ENCODE measurements at places on chromosomes 3 and 15.

- DNase-seq = no peak
Observed at GRCh38 chr15:42939841-42940240, 19.3 kb upstream of the TTBK2 start.

DNA sequence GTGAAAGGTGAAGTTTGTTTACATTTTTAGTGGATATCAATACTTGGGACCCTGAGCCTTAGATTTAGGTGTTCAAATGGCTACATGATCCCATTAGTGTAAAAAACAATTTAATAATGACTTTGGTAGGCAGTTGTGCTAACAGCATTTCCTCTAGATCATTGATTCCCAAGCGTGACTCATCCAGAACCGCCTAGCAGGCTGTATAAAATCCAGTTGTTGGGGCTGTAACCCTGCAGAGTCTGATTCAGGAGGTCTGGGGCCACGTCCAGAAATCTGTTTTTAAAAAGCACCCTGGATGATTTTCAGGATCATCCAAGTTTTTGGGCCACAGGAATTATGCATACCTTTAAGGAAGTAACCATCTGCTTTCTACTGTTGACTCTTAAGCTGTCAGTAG is 156.4 kb downstream of the TP63 start:
- DNase-seq = no peak

GRCh38 chr3:151765685-151766084 is 32.0 kb downstream of the AADACL2 start:
- DNase-seq = no peak

DNA sequence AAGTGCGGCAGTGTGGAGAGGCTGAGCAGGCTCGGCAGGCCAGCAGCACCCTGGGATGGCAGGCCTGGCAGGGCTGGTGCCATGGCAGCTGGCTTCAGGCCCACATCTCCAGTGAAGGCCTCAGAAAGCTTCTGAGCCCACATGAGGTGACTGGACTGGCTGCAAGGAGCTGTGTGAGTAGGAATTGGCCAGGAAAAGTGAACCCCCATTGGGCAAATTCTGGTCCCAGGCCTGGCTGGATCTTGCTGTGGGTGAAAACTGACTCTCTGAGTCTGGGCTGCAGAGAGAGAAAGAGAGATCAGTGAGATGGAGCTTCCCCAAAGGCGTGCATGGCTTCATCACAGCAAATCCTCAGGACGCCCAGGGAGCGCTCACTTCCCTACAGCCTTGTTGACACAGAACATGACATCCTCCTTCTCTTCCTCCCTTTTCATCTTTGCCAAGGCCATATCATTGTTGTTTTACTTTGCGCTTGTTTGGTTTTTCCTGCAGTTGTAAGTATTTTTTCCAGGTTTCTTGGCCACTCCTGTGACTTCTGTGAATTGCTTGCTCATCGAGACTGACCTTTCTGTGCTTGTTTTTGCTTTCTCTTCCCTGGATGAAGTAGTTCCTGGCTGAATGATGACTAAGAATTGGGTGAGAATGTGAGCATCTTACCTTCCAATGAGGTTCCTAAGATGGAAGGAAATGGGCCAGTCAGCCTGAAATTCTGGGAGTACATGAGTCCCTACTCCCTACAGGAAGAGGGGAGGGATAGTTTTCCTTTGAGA is 299.1 kb downstream of the TLE3 start:
- DNase-seq = peak; percentile 14

DNA sequence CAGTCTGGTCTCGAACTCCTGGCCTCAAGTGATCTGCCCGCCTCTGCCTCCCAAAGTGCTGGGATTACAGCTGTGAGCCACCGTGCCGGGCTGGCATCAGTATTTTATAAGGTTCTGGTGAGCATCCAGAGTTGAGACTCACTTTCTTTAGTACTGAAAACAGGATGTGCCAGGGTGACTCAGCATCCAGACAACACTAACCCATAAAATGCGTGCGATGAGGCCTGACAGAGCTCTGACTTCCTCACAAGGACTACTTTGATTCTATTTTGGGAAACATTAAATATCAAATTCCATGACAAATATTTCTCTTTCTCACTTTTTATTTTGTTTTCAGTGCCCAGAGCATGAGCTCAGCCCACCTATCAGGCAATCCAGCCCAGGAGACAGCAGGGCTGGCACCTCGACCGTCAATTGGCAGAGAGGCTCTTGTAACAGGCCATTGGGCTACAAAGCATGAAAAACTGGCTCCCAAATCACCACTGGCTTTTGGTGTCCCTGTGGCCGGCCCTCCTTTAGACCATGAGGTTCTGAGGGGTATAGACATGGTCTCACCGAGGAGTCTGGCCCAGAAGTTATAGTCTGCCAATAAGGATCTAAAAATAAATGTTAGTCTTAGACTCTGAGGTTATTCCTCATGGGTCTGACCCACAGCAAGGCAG is 75.0 kb downstream of the FEM1B start:
- no peak for DNase-seq

DNA sequence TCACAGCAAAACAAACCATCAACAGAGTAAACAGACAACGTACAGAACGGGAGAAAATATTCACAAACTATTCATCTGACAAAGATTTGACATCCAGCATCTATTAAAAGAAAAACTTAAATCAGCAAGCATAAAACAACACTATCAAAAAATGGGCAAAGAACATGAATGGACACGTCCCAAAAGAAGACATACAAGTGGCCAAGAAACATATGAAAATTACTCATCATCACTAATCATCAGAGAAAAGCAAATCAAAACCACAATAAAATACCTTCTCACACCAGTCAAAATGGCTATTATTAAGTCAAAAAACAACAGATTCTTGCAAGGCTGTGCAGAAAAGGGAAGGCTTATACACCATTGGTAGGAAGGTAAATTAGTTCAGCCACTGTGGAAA is 13.7 kb upstream of the SERPINI2 start:
- DNase-seq = no peak

All from H9 (cell line).